ENCODE measurements at places on chromosomes 7 and 10. TPM values are rescaled to one million over a fixed set of nuclear protein-coding genes. Genes with fewer than 3 reads are reported as not detected.

The CDHR3 gene
- 4.1 TPM for total RNA-seq

The PLEKHS1 gene
- total RNA-seq: 1.4 TPM

The WIPF3 gene
- total RNA-seq: 3.4 TPM

The ANXA8 gene
- total RNA-seq: 9.3 TPM

The TAS2R5 gene
- total RNA-seq: 4.5 TPM

The RBP3 gene
- not detected for total RNA-seq

The TMEM72 gene
- 0.41 TPM for total RNA-seq

The TRIM50 gene
- total RNA-seq: 0.31 TPM

The SAP25 gene
- total RNA-seq: 2.9 TPM

The SDHAF3 gene
- total RNA-seq: 7.2 TPM

The KCNIP2 gene
- 0.92 TPM for total RNA-seq

The LIPN gene
- total RNA-seq: not detected

The C10orf67 gene
- 0.82 TPM for total RNA-seq

The CNTNAP2 gene
- 1.9 TPM for total RNA-seq

The LRIT1 gene
- not detected for total RNA-seq

The SPDYE16 gene
- 0.72 TPM for total RNA-seq

The MALRD1 gene
- 6.4 TPM for total RNA-seq

The AKR1C8 gene
- not detected for total RNA-seq

The GDF10 gene
- 32.6 TPM for total RNA-seq

The OR6B1 gene
- total RNA-seq: not detected

The CFAP70 gene
- total RNA-seq: 1.8 TPM

The PPA1 gene
- 83.2 TPM for total RNA-seq
